ENCODE measurements at places on chromosomes 6 and 20. TPM values are rescaled to one million over a fixed set of nuclear protein-coding genes. Genes with fewer than 3 reads are reported as not detected.

Gene SYNDIG1
- total RNA-seq: 4.5 TPM

Gene PLTP
- 101 TPM for total RNA-seq

Gene RAD21L1
- not detected for total RNA-seq

Gene GSTA3
- total RNA-seq: 20.2 TPM

Gene TCEA2
- 69.5 TPM for total RNA-seq

Gene BANF2
- total RNA-seq: 1.9 TPM

Gene LY86
- 7.0 TPM for total RNA-seq

Gene PRSS16
- 11.9 TPM for total RNA-seq

DNA sequence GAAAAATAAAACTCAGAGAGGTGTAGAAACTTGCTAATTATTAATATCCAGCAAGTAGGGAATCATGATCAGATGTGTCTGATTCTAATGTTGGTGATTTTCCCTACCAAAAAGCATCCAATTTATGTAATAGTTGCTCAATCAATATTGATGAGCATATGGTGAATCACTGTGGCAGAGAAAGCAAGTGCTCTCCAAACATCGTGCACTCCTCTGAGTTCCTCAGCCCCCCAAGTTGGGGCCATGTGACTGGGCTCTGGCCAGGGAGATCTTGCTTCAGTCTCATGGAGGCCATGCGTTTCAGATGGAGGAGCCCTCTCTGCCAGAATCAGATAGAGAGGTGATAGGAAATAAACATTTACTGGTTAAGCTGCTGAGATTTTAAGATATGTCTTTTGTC, 133.2 kb upstream of the LY86 start:
- DNase-seq: no peak

DNA sequence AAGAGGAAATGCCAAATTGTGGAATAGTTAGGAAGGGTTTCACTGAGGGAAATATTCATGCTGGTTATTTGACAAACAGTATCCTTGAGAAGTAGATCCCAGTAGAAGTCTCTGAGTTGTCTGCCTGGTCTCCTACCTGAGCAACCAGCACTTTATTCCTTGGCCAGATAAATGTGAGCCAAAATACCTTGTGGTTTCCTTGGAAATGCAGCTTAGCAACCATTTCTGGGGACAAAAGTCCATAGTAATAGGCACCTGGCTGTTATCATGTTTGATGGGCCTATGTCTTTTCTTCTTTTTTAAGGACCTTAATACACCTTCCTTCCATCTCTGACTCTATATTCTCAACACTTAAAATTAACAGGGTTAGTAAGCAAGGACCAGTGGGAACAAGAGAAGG, 217.1 kb upstream of the MARCKS start:
- no peak for DNase-seq

DNA sequence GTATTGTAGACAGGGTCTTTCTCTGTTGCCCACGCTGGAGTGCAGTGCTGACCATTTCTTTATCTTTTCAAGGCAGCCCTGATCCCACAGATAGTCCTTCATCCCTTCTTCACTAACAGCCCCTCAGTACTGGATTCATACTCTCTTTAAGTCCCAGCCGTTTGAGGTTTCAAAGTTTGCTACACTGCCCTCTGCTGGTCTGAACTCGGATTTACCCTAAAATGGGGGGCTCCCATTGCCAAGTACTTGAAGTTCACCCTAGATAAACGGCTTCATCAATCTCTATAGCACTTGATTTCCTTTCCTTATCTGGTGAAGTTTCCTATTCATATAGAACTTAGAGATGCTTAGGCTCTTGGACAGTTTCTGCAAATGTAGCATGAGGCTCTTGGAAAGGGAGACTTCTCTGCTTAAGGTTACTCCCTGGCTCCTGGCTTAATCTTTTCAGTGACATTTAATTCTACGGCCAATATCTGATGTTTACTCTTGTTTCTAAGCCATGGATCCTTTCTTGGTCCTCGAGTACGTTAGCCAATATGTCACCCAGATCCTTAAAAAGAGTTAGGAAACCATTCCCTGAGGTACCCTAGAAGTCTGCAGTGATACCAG, 21.4 kb upstream of the PREP start:
- DNase-seq: no peak

DNA sequence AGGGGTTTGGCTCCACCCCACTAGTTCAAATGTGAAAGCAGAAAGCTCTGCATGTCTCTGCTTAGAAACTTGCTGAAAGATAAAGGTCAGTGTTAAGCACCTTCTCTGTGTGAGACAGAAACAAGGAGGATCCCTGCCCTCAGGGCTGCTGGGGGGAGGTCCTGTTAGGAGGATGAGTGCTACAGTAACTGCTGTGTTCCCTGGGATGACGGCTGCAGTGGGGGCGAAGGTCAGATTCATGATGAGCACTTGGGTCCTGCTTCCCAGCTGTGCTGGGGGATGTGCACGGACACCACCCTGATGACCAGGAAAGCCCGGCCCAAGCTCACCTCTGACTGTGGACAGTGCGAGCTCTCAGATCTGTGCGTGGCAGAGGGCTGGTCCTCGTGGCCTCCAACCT, 252.6 kb downstream of the DLL1 start:
- DNase-seq: no peak

GRCh38 chr6:118781897-118782296, 112.1 kb upstream of the ASF1A start:
- no peak for DNase-seq

DNA sequence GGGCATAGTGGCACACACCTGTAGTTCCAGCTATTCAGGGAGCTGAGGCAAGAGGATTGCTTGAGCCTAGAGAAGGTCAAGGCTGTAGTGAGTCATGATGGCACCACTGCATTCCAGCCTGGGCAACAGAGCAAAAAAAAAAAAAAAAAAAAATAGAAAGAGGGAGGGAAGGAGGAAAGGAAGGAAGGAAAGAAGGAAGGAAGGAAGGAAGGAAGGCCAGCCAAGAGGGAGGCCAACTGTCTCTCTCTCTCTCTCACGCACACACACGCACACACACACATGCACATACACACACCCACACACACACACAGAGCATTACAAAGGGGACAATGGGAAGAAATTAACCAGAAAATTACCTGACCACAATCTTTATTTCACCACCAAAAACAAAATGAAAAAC, 50.6 kb upstream of the COL9A1 start:
- DNase-seq: no peak

GRCh38 chr20:1267809-1268374, 1.8 kb downstream of the SNPH start:
- DNase-seq: no peak

DNA sequence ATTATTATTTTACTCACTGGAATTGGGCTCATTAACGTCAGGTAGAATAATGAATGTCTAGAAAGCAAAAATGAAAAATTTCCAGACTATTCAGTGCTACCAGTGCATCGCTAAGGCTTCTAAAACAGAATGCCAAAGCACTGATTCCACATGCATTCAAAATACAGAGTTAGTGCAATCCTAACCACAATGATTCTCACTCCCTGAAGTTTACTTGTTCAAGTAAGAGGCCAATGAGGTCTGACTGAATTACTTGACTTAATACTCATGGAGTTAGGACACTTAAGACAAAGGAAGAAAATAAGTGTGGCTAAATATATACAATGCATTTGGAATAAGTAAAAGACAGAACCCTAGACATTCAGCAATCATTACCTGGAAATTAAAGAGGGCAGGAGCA, 220.5 kb downstream of the PKHD1 start:
- no peak for DNase-seq

GRCh38 chr6:127518191-127518709, 885 bp downstream of the MTCL3 start:
- DNase-seq: no peak

DNA sequence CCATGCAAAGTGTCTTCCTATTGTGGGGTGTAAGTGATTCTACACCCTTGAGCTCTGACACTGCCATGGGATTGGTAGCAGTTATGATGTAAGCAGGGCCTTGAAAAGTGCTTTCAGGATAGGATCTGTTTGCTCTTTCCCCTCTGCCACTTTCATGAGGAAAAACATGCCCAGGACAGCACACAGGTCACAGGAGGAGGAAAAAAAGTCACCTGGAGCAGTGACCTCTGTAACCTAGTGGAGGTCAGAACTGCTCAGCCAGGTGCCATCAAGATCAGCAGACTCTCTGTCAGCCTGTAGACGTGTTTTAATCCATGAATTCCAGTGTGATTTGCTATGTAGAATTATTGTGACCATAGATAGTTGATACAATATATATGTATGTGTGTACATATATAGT, 92.7 kb upstream of the BMP2 start:
- no peak for DNase-seq

DNA sequence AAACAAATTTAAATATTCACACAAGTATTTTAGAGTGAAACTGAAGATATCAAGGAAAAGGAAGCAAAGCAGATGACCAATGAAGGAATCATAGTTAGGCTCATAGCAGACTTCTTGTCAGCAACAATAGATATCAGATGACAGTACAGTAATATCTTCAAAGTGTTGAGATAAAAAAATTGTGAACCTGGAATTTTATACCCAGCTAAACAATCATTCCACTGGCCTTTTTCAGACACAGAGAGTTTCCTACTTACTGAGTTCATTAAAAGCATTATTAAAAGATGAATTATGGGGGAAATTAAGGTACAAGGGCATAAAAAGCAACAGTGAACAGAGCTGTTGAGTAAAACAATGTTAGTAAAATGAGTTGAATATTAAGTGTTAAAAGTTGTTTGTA, 254.6 kb downstream of the UST start:
- DNase-seq: no peak

- no peak for DNase-seq
Observed at GRCh38 chr6:141482796-141483597, 649.7 kb upstream of the GJE1 start.

- DNase-seq: no peak
Observed at GRCh38 chr6:50543666-50544065, 169.7 kb upstream of the TFAP2D start.

DNA sequence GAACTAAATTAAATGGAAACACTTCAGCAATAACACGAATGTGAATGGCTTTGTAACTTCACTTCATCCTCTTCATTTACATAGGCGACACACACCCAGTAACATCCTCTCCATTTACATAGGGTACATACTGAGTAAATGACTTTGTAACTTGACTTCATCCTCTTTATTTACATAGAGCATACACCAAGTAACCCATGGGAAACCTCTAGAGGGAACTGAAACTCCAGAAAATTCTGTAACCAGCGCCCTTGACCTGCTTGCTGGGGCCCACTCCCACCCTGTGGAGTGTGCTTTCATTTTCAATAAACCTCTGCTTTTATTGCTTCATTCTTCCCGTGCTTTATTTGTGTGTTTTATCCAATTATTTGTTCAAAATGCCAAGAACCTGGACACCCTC, 81.6 kb upstream of the OPRM1 start:
- DNase-seq: no peak

DNA sequence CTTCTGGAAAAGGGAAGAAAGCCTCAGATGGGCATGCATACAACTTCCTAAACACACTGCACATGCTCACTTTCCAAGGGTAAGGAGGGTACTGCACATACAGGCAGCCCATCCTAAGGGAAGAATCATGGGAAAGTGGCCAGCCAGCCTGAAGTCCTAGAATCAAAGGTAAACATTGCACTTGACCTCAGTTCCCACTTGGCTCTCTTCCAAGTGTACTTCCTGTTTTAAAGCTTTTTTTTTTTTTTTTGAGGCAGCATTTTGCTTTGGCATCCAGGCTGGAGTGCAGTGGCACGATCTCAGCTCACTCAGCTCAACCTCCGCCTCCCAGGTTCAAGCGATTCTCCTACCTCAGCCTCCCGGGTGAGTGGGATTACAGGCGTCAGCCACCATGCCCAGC, 225.3 kb upstream of the EPHA7 start:
- no peak for DNase-seq
